ENCODE measurements at places on chromosomes 2 and 18.

- DNase-seq, result no peak
These were observed 38.2 kb upstream of the PXDN start for GRCh38 chr2:1782514-1782913.

- DNase-seq, result no peak
These were observed 518.8 kb upstream of the MEX3C start for GRCh38 chr18:51716277-51716676.

GRCh38 chr18:27685807-27686412 lies 491.0 kb downstream of the CDH2 start:
- no peak for DNase-seq

DNA sequence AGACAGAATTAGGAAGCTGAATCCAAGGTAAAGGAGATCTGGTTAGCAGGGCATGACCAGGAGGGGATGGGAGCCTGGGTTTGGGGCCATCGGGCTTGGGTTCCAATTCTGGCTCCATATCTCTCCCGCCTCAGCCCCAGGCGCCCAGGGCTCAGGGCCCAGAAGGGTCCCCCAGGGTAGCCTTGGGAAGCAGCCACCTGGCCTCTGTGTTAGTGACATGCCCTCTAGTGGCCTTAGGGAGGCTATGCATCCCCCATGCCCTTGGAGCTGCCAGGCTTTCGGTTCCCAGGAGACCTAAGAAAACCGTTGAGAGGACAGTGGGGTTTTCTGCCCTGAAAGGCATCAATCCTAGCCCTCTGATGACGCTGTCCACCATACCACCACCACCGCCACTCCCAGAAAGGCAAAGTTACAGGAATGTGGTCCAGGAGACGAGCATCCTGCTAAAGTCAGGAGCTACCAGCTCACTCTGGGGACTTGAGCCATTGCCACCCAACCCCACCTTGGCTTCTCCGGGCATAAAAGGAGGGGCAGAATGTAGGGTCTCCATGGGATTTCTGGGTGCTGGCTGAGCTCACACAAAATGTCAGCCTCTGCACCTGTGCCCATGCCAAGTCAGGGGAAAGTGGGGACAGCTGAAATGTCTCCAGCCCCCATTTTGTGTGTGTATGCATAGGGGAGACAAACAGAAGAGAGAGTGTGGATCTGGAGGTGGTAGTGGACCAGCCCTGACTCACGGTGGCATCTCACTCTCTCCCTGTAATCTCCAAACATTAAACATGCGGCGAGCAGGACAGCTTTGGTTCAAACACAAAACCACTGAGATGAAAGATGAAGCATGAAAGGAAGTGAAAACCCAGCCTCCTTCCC lies 56.5 kb downstream of the EMX1 start:
- DNase-seq, result no peak

DNA sequence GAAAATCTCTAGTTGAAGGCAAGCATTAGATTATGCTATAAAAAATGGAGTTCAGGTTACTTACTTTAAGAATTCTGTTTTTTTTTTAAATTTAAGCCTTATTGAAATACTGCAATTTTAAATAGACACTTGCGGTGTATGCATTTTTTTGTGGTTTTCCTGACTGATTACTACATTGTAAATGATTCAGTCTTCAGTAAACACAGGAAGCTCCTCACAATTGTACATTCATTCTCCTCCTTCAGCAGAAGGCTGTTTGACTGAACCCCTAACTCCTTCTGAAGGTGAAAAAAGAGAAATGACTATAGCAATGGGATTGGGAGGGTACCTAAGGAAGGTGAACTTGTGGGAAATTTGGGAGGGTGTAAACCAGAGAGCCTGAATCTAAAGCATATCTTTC lies 136.1 kb downstream of the GCA start:
- DNase-seq, result no peak

- DNase-seq, result no peak
These were observed 12.4 kb upstream of the ADCYAP1 start for GRCh38 chr18:892316-892715.

DNA sequence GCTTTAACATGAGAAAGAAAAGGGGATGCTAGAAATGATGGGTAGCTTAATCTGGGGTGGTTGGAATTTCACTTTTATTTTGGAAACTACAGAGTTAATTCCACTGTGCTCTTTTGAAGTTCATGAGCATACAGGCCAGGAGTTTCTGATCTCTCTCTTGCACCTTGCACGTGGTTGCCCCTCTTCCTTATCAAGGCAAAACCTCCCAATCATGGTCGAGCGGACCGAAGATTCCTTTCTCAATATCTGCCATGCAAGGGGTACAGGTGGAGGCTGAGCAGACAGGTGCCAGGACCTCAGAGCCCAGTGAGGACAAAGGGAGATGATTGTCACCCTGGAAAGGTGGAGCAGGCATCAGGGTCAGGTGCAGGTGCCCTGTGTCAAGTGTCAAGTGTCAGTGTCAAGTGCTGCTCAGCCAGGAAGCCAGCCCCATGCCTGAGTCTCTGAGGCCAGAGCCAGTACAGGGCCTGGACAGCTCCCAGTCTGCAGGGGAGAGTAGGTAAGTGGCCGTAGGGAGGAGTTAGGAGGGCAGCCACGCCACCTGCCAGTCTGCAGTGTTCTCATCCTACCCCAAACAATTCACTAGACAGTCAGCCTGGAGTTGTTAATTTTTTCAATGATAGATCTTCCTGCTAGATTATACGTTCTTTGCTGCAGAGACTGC lies 42.2 kb downstream of the LPIN1 start:
- DNase-seq, result no peak

- no peak for DNase-seq
These were observed 1017.6 kb upstream of the PIK3C3 start for GRCh38 chr18:40937386-40937785.

DNA sequence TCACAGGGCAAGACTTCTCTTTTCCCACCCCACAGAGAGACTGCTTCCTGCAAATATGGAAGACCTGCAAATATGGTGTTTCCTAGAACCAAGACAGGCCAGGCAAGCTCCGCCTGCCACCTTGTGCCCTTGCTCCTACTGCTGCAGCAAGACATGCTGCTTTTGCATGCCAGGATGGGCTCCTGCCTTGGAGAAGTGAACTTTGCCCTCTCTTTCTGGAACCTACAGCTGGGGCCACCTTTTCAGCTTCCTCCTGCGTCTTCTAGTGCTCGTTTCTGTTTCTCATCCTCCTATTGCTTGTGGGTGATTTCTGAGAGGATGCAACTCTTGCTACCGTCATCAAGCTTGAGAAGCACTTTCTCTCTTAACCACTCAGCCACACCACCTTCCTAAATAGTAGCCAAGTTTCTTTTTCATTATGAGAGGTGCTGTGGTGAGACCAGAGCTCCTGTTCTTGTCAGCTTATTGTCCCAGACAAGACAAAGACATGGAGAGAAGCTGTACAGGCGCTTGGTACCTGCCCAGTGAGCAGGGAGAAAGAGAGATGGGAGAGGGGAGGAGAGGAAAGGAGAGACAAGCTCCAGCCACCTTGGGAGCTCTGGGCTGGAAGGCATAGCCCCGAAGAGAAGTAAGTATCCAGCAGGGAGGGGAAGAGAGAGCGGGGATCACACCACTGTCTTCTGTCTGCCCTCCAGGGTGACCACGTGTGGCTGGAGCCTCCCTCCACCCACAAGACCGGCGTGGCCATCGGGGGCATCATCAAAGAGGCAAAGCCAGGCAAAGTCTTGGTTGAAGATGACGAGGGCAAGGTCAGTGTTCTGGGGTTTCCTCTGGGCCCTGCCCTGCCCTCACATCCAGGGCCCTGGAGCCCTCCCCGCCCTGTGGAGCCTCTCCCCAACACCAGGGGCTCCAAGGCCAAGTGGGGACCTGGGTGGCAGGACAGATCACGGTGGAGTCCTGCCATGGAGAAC lies 28.3 kb downstream of the MYO7B start:
- no peak for DNase-seq

DNA sequence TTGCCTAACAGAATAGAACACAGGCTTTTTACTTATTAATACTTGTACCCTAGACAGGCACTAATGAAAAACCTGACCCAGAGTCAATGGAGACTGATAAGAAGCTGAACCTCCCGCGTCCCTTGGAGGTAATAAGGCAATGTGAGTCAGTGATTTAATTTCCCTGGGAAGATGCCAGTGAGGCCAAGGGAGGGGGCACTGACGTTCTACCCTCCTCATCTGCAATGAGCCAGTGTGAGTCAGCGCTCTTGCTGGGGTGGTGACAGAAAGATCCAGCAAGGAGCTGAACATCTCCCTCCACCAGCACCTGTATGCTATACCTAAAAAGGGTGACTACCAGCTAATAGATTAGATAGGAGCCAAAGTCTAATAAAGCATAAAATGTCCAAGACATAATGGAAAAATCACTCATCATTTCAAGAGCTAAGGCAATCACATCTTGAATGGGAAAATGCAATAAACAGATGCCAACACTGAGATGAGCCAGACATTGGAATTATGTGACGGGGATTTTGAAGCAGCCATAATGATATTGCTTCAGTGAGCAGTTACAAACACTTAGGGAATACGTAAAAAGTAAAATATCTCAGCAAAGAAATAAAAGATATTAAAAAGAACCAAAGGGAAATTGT lies 116.9 kb downstream of the TPGS2 start:
- no peak for DNase-seq

DNA sequence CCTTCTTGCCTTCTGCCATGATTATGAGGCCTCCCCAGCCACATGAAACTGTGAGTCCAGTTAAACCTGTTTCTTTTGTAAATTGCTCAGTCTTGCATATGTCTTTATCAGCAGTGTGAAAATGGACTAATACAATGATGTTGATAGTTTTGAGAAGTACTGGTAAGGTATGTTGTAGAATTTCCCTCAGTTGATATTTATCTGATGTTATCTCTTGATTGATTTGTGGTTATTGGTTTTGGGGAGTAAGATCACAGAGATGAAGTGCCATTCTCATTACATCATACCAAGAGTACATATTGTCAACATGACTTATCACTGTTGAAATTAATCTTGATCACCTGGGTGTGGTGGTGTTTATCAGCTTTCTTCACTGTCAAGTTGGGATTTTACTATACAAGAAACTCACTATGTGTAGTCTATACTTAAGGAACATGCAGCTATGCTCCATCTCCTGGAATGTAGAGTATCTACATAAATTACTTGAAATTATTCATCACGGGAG lies 5.1 kb upstream of the SPAG16 start:
- DNase-seq, result no peak

GRCh38 chr2:88184762-88185161 lies 14.6 kb downstream of the THNSL2 start:
- no peak for DNase-seq

GRCh38 chr2:107072150-107072940 lies 186.4 kb upstream of the ST6GAL2 start:
- no peak for DNase-seq

DNA sequence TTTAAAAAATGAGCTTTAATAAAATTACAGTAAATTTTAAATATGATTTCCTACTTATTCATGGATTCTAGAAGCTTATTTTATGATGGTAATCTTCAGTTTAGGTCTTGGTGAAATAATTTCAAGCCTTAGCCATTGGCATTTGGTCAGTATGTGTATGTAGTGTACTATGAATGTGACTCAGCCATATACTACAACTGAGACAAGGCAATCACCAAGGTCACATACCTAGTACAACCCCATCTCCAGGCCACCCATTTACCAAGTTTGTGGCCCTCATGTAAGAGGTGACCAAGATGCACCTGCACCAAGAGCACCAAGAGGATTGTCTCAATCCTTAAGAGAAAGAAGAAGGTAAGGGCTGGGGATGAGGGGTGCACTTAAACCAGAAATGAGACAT lies 54.8 kb upstream of the FRZB start:
- no peak for DNase-seq

- no peak for DNase-seq
These were observed 1.7 kb upstream of the TMEM185B start for GRCh38 chr2:120224735-120225548.

- no peak for DNase-seq
These were observed 52.1 kb upstream of the EPB41L5 start for GRCh38 chr2:119960821-119961220.

DNA sequence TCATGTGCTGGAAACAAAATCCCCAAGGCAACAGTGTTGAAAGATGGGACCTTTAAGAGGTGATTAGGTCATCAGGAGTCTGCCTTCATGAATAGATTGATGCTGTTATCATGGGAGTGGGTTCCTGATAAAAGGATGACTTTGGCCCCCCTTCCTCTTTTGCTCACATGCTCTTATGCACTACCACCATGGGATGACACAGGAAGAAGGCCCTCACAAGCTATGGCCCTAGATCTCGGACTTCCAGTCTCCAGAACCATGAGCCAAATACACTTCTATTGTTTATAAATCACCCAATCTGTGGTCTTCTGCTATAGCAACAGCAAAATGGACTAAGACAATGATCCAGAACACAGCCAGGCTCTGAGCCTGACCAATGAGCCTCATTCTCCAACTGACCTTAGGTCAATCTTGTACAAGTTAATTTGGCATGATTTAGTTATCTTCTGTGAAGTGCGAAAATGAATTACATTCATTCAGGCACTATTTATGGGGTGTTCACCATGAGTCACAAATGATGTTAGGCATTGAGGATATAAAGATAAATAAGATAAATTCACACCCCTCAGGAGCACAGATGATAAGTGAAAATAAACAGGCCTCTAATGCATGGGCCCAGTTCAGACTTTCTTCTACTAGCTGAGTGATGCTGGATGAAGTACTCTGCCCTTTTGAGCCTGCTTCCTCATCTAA lies 37.7 kb upstream of the NT5C1B start:
- DNase-seq, result no peak

- DNase-seq, result no peak
These were observed 45.1 kb downstream of the TRAK2 start for GRCh38 chr2:201406077-201406662.

DNA sequence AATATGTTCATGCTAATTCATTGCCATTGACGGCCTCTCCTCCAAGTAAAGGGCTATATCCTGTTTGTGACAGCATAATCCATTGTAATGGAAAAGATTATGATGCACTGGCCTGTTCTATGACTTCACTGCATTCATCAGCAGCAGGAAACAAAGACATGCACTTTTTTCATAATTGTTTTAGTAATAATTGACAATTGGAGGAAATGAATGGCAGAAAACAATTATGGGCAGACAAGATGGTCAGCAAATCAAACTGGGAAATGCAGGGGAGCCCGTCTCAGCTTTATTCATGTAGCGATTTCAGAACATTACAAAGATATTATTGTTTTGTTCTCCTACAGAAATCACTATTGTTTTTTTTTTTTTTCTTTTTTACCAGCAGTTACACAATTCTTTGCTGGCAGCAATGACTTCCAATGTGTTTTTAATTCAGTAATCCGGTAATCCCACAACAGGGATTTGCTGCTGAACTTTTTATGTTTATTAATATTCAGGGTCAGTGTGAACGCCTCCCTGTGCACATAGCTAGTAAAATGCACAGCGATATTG lies 33.8 kb upstream of the RASGRP3 start:
- no peak for DNase-seq

GRCh38 chr2:45177870-45178269 lies 168.6 kb upstream of the SIX2 start:
- DNase-seq, result no peak

GRCh38 chr2:32678825-32679224 lies 51.0 kb downstream of the TTC27 start:
- DNase-seq, result no peak

GRCh38 chr2:214019229-214019972 lies 391.5 kb upstream of the VWC2L start:
- DNase-seq, result no peak
